ENCODE measurements at places on chromosomes 11 and 22.
A peak's percentile ranks its signal among the peaks of the same experiment; 100 is the strongest.

DNA sequence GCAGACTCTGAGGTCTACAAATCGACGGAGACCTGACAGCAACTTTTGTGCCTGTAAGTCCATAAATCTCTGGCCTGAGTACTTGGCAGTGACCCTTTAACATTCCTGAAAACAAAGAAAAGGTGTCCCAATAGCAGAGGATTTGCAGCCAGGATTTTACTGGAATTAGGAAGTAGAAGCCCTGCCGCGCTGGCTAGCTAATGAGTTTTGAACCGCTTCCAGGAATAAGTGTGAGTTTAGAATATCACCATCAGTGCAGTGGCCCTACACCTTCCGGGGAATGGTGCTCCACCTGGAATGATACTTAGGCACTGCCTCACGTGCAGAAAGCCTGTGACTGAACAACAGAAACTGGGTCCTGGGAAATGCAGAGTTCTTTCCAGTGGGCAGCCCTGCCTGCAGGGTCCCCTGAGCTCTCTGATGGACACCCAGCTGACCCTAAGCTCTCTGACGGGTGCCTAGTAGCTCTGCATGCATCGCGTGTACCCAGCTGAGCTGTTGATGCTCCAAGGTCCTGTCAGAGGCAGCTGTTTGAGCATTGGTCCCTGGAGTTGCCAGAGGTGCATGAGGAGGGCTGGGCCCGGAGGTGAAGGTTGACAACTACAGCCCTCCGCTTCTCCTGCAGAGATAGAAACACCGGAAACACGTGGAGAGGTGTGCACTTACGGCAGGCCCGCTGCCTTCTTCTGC, 380.9 kb downstream of the TBC1D22A start:
- DNase-seq: no peak

- peak; percentile 86 for DNase-seq
Observed at GRCh38 chr22:43884600-43885318, 7.1 kb downstream of the PNPLA5 start.

DNA sequence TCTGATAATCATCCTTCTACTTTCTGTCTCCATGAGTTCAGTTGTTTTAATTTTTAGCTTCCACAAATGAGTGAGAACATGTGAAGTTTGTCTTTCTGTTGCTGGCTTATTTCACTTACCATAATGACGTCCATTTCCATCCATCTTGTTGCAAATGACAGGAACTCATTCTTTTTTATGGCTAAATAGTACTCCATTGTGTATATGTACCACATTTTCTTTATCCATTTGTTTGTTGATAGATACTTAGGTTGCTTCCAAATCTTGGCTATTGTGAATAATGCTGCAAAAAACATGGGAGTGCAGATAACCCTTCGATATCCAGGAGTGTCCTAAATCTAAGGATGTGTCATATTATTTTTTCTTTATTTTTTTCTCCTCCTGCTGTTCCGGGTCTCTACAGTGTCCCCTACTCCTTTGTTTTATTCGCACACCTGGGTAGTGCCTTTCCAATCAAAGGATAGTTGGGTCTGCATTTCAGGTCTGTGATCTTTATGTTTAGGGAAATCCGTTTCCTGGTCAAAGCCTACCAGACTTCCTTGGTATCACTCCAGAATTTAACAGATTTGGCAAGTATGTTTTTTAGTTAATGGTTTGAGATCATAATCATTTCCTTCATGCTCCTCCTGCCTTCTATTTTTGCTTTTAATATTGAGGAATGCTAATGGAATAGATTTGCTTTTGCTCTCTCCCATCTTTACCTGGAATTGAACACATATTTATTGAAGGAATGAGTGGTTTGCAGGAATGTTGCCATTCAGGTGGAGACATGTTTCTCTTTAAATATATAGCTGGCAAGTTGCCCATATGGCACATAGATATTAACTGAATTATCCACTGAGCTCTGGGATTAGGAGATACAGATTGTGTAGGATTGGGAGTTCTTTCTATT, 53.7 kb downstream of the ARHGEF12 start:
- DNase-seq: no peak

DNA sequence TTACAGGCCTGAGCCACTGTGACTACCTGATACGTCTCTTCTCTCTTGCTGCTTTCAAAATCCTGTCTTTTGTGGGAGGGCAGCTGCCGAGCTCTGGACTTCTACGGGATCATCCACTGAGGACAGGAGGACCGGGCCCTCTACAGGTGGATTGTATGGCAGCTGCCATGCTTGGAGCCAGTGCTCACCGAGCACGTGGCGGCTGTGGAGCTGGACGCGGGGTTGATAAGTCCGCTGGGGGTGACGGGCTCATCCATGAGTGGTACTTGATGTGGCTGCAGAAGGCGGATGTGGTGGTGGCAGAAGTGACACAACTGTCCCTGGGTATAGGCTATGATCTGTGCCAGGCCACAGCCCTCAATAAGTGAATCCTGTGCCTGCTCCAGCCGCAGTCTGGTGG, 1.8 kb upstream of the CYP2D6 start:
- no peak for DNase-seq

GRCh38 chr11:68256331-68256741, 15.4 kb downstream of the C11orf24 start:
- no peak for DNase-seq

DNA sequence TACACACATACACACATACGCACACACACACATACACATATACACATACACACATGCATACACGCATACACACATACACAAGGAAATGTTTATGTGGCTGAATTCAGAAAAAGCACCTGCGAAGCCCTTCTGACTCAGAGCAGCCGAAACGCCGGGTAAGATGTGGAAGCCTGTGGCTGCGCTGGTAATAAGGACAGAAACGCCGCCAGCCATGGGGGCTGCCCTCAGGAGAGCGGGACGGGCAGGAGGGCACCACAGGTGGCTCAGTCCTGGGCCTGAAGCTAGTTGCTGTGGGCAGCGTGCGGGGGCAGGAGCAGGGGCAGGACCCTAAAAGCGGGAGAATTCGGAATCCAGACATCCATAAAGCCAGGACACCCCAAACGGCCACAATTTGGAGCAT, 378.3 kb downstream of the BRD1 start:
- DNase-seq: no peak

DNA sequence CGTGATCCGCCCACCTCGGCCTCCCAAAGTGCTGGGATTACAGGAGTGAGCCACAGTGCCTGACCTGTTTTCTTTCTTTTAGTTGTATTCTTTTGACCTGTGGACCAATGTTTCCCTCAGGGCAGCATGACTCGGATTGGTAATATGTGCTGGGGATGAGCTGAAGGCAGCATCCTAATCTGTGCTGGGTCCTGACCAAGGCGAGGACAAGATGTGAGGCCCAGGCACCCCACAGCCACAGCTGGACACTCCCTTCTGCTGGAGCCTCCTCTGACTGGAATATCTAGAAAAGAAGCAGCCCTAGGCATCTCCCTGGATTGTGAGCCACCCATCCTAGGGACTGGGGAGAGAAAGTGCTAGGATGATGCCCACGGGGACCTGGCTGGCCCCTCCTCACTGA, 105.4 kb downstream of the PDE2A start:
- DNase-seq: no peak

- DNase-seq: no peak
Observed at GRCh38 chr22:38718414-38718813, 12.7 kb downstream of the GTPBP1 start.

GRCh38 chr11:70270877-70271648, 573 bp downstream of the PPFIA1 start:
- peak; percentile 72 for DNase-seq

DNA sequence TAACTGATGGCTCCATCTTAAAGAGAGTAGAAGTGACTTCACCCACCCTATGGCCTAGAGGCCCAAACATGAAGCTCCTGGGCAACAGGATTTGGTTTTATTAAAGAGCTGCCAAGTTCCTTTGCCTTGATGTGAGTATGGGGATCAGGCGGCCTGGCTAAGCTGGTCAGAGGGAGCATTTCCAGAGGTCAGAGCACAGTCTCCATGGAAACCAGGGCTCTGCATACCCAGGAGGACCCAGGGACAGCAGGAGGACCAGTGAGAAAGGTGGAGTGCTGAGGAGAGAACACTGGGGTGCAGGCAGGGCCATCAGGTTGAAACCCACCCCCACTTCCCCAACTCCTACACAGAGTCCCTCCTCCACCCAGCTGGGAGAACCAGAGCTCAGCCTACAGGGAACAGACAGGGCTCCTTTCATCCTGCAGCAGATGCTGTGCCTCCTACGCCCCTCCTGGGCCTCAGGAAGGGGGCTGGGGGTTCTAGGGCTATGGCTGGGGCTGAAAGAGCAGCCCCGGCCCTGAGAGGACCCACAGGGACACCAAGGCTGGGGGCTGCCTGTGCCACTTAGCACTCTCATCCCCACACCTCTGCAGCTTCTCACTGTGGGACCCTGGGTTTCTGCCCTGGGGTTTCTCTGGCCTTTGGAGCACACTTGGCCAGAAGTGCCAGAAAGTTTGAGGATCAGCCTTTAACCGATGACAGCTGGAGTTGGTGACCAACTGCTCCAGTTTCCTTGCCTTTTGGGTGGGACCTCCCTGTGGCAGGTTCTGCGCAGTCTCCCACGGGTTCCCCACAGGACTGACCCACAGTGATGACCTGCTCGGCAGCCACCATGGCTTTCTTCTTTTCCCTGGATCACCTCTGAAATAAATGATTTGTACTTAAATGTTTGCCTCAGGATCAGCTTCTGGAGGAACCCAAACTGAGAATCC, 13.8 kb upstream of the P2RY6 start:
- peak; percentile 35 for DNase-seq

- no peak for DNase-seq
Observed at GRCh38 chr11:66859686-66860448, 3.0 kb downstream of the LRFN4 start.

- no peak for DNase-seq
Observed at GRCh38 chr22:38443628-38444521, 11.1 kb downstream of the KCNJ4 start.

- DNase-seq: no peak
Observed at GRCh38 chr11:23749762-23750430, 747.0 kb upstream of the LUZP2 start.

- DNase-seq: no peak
Observed at GRCh38 chr22:20299746-20300136, 20.1 kb downstream of the DGCR6L start.

DNA sequence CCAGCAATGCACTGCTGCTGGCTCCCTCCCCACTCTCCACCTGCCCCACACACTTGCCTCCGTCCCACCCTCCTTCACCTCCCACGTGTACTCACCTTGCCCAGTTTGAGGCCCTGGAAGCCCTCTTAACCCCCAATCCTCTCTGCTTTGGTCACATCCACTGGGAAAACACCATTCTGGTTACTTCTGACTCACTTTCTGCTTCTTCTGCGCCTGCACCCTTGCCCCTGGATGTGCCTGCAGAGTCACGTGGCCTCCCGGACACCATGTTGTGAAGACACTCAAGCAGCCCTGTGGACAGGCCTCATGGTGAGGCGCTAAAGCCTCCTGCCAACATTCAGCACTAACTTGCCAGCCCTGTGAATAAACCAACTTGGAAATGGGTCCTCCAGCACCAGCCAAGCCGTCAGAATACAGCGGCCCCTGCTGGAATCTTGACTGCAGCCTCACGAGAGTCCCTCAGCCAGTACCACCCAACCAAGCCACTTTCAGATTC, 2.6 kb upstream of the NAALADL1 start:
- no peak for DNase-seq

DNA sequence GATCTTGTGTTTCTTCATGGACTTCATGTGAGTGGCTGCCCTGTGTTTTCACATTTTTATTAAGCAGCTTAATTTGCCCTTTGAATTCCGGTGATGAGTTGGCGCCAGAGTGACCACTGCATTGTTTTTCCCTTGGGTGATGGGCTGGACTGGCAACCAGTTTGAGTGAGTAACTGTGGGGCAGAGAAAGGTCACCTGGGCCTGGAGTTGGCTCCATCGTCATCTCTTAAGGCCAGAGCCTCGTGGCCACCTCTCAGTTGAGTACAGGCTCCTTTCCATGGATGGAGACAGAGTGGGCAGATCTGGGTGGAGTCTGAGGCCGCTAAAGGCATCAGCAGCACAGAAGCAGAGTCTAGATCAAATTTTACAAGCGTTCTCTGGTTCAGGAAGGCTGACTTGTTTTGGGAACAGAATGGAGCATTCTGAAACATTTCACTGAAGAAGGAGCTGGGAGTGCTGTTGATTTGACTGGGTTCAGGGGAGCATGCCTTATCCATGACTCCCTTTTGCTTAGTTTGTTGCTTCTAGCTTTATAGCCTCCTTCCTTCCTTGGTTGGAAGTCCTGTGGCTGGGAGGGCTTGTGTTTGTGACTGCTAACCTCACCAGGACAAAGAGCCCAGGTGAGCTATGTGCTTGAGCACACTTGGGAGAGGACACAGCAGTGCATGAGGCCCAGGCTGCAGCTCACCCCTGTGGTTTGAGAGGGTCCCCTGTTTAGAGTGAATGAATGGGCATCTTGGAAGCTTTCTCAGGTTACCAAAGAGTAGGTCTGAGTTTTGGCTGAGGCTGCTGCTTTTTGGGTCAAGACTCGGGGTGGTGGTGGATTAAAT, 7.8 kb downstream of the BCR start:
- DNase-seq: no peak
